T-helper 2 cell (primary cell): ENCODE measurements at places on chromosomes 5 and 9.

- no peak for DNase-seq
These were observed 21.7 kb downstream of the SKIC3 start for GRCh38 chr5:95533106-95533505.

DNA sequence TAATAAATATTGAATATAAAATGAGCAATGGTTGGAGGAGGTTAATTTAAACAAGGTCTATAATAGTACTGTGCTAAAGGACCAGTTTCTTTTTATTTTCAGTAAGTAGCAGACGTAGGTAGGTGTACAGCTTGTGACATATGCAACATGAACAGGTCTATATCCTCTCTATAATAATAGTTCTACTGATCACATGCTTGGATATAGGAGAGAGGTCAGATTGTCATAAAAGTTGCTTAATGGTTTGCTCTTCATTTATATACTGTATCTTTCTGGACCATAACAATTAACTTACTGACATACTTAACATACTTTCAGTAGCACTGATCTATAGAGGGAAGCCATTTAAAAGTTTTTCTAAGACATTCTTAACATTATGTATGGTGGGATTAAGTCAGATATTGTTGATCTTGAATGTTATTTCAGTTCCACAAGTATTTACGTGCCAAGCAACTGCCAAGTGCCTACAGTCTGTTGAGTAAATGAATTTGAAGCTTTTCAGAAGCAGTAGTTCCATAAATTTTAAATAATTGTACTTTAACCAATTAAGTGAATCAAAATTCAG lies 68.0 kb downstream of the DENND4C start:
- no peak for DNase-seq

DNA sequence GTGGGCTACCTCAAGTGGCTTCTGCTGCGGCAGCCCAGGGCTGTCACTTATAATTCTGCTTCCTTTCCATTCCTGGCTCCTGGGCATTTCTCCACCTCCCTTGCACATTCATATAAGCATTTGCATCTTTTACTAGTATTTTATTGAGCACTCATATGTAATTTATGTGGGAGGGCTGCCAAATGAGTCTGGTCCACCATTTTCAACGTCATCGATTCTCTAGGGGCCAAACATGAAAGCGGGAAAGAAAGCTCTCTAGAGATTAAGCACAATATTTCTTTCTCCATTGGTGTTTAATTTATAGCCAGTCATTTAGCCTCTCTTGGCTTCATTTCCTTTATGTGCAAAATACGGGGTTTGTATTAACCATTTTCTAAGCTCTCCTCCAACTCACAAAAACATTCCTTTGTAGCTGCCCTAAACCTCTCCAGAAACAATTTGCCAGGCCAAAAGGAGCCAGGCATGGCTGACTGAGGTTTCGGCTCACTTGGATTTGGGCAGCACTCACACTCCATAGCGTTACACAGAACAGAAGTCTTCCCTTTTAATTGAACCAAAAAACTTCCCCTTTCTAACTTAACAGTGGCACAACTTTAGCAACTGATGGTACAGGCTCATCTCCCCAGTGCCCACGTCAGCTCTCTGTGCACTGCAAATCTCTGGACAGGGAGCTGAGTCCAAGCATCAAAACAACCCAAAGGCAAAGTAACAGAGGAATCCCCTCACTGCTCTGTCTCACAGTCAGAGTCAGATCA lies 183.5 kb downstream of the ROR2 start:
- DNase-seq: no peak

DNA sequence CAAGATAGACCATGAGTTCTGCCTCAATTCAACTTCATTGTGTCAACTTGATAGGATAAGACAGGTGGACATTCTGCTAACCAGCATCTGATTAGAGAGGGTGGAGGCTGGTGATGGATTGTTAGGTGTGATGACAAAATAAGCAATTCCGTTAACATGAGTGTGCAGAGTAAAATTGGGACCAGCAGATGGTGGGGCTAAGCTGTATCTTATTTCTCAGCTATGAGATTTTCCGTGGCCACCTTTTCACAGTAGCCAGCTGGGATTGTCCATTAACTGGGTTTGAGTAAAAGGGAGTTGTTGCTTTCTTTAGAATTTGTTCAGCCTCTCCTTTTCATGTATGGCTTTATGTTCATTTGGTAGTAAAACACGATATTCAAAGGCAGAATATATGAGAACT lies 28.8 kb upstream of the TAL2 start:
- DNase-seq: no peak

DNA sequence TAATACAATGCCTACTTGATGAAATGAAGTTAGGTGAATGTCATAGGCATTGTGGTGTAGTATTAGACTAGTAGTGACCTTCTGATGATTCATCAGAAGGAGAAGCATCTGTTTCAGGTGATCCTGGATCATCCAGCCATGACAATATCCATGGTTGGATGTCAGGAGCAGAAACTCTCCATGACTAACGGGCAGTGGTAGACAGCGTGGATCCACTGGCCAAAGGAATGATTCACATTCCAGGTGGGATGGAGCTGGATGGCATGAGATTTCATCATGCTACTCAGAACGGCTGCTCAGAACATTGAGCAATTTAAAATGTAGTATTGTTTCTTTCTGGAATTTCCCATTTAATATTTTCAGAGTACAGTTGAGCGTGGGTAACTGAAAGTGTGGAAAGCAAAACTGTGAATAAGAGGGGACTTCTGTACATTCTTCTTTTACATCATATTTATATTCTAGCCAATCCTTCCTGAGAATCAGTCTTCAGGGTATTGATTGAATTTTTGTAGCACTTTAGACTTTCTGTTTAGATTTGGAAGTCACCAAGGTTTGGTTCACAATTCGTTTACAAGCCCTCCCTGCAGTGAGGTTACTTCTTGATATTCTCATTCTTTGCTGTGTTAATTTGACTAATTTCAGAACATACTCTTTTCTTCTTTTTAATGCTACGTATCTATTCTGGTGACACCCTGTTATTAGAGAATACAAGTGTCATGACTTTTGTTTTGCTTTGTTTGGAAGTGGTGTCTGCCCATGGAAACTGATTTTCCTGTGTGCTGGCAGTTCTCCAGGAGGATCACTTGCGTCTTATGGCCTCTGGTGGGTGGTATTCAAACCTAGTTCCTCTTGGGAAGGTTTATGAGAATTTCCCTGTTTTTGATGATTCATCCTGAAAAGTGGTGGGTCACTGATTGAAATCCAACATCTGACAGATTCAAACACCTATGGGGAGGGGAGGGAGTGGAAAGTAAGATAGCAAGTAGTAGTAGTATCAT lies 12.2 kb upstream of the CLINT1 start:
- no peak for DNase-seq

- DNase-seq: no peak
These were observed 355.3 kb downstream of the BNC2 start for GRCh38 chr9:16515207-16515606.

DNA sequence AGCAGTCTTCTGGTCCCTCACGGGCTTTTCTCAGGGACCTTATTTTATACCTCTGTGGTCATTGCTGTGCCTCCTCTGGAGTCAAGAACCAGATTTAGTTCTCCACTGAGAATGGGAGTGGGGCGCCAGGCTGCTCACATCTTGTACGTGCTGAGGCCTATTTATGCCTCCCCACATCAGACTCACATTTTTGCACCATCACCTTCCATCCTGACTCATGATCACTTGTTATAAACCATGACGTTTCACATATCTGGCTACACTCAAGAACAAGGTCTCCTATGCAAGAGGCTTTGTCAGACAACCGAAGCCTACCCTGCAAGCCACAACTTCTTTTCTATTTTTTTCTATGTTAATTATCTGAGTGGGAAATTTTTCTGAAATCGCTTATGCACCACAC lies 10.7 kb downstream of the PRUNE2 start:
- DNase-seq: no peak

DNA sequence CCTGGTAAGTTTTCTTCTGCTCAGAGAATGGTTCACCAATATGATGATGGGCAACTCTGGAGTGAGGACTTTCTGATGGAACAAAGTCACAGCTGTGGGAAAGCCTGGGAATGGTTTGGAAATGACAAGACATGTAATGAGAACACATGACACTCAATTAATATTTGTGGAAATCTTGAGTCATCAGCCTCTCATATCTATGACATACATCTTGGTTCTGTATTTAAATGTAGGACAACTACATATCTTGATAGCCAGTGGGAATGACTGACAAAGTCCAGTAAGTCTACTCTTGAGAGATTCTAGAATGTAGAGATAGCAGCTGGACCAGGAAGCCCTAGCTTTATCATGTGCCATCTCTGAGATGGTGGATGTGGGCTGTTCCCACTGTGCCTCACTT lies 85.5 kb downstream of the PALM2AKAP2 start:
- DNase-seq: no peak

DNA sequence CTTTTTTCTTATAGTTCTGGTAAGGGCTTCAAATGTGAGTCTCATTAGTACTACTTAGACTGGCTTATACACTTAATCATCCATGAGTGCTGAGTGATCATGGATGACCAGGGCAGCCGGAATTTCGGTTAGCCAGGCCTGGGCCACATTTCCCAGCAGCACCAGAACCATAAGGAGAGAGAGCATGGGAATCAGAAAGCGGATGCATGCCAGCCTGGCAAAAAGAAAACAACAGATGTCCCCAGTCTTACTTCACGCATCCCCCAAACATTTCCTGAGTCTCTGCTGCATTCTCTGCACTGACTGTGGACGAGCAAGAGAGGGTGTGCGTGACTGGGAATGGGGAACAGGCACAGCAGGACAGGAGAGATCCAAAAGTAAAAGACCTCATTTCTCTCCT lies 371.1 kb upstream of the ZNF608 start:
- no peak for DNase-seq

DNA sequence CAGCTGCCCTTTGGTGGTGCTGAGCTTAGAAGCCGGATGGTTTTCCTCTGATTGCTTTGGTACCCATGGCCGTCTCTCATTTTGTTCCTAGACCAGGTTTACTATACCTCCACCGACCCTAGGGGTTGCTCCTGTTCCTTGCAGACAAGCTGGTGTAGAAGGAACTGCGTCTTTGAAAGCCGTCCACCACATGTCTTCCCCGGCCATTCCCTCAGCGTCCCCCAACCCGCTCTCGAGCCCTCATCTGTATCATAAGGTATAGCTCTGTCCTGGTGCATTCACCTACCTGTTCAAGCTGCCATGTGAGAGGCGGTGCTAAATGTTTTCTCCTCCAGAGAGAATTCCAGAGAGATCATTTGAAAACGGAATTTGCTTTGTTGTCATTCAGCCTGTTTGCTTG lies 39.5 kb downstream of the TENT4A start:
- DNase-seq: no peak

DNA sequence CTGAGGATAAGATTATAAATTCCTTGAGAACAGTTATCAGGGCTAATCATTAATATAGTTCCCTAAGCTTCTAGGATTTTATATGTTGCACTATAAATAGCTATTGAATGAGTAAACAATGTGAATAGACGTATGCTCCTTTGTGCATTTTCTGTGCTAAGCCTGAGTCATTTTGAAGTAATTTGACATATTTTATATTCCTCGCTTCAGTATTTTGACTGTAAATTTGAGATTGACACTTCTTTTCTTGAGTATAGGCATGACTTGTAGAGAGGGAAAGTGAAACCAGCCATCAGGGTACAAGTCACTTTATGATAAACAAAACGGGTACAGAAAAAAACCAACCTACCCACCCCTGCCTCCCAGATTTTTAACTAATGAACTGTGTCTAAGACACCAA lies 367.7 kb upstream of the PRR16 start:
- DNase-seq: no peak

GRCh38 chr5:53578854-53579253 lies 18.4 kb downstream of the NDUFS4 start:
- no peak for DNase-seq

GRCh38 chr5:173634465-173634983 lies 18.1 kb upstream of the BOD1 start:
- DNase-seq: no peak

DNA sequence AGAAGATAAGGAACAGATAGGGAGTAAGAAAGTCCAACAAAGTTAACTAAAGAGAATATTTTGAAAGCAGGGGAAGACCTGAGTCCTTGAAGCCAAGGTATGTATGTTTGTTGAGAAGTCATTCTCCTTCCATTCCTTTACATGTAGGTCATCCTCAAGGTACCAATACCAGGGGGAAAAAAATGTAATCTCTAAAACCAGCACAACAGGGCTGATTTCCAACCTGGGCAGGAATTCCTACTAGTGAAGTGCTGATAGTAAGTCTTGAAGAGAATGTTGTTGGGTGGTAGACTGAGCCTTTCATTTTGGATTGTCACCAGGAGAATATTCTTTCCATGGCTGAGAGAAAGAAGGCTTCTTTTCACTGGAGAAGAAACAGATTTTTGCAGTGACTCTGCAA lies 117.1 kb upstream of the ZNF462 start:
- DNase-seq: no peak

DNA sequence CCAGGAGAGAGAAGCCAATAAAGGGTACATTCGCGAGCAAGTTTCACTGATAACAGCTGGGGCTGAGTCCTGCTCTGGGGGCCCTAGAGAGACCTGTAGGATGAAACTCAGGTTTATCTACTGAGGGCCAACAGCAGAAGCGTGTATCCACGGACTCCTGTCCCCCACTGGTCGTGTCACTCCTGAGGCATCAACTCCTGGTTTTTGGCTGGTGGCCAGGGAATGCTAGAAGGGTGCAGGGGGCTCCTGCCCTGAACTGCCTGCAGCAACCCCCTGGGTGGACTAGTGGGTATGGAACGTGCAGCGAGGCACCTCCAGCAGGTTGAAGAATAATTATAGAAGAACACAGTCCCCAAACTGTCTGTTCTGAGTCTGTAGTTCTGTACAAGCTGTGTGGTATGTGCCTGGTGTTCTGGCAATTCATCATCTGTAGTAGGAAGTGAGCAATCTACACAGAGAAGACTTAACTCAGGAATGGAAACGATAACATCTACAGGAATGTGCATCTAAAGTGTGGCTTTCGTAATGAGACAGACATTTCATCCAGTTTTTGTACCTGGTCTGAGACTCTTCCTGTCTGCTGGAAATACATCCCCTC lies 64.5 kb upstream of the GNA14 start:
- no peak for DNase-seq

DNA sequence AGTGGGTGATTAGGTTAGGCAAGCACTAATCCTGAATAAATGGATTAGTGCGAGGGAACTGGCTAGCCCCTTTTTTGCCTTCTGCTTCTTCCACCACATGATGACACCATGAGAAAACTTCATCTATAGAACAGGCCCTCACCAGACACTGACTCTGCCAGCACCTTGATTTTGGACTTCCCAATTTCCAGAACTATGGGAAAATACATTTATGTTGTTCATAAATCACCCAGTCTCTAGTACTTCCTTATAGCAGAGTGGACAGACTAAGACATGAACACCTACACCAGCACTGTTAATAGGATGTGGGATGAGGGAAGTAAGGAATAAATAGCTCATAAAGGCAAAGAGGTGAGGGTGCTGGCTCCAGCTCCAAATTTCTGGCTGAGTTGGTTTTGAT lies 1.4 kb downstream of the ZNF622 start:
- no peak for DNase-seq
